Coronary artery (tissue), 2 donors: ENCODE measurements at places on chromosomes 7 and 10.

DNA sequence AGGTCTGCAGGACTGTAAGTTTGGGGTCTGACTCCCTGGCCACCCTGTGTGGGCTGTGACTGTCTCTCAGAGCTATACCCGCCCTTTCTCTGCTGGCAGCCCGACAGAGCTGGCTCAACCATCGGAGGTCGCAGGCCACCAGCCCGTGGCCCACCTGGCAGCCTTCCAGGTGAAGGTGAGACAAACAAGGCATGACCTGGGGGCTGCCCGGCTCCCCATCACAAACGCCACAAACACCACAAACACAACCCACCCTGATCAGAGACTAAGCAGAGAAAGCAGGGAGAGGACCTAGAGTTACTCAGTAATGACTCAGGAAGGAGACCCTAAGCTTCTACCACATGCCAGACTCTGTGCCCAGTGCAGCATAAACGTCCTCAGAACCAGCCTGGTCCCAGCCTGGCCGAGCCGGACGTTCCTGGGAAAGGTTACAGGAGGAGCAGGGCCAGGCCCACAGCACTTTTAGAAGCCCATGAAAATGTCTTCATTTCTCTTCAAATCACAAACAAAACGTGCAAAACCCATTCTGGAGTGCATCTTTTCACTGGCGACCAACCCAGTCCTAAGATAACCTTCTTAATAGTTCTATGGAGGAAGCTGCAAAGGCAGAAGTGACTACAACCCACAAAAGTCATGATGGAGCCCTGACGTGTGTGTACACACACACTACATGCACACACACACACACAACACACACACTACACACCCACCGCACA is 66.8 kb downstream of the MKI67 start:
- peak; percentile 72 for DNase-seq

GRCh38 chr10:99368646-99369045 is 39.5 kb downstream of the CNNM1 start:
- DNase-seq, result no peak

- no peak for DNase-seq
Measured at GRCh38 chr7:6123843-6124242, 92.7 kb downstream of the ANKRD61 start.

DNA sequence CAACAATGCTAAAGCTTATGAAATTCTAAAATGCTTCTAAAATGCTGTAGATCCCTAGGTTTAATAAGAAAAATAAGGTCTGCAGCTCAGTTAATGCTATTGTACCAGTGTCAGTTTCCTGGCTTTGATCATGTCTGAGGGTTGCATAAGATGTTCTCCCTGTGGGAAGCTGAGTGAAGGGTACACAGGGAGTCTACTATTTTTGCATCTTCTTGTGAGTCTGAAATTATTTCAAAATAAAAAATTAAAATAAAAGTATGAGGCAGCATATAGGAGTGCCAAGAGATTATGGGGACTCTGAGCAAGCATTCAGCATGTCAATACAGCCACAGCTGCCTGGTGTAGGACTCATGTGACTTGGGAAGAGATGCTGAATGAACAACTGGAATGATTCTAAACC is 14.7 kb downstream of the CHST15 start:
- no peak for DNase-seq

GRCh38 chr10:95346715-95347401 is 56.1 kb upstream of the PDLIM1 start:
- no peak for DNase-seq

DNA sequence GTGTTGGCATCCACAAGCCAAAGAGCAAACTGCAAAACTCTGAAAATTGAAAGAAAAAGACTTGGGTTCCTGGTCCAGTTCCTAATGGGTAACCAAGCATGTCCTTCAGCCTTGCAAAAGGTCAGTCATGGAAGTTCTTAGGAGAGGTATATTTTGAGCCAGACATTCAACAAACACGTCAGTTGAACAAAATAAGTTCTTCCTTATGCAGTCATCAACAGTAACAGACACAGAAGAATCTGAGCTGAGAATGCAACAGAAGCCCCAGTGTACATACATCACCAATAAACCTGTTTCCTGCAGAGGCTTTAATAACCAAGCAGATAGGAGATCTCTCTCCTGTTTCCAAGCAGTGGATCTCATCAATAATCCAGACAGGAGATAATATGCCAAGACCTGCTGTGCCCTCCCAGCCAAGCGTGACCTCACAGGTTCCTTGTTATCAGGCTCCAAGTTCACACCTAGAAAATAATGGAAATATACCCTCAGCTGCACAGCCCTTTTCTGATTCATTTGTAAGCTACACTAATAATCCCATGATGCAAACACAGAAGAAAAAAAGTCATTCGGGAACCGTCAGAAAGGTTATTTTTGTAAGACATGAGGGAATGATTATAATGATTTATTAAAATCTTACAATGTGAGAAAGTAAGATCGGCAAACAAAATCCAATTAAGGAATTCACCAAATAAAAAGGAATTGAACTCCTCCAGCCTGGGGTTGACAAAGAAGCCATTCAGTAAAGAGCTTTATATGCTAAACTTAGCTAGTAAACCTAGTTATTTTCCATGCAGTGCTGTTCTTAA is 90.7 kb downstream of the DGKI start:
- no peak for DNase-seq

- DNase-seq, result peak; percentile 59
Measured at GRCh38 chr7:142795339-142795863, 24.6 kb downstream of the PRSS2 start.

- no peak for DNase-seq
Measured at GRCh38 chr10:34195364-34196057, 619.6 kb downstream of the PARD3 start.

- DNase-seq, result no peak
Measured at GRCh38 chr10:3762309-3762708, 22.7 kb downstream of the KLF6 start.

DNA sequence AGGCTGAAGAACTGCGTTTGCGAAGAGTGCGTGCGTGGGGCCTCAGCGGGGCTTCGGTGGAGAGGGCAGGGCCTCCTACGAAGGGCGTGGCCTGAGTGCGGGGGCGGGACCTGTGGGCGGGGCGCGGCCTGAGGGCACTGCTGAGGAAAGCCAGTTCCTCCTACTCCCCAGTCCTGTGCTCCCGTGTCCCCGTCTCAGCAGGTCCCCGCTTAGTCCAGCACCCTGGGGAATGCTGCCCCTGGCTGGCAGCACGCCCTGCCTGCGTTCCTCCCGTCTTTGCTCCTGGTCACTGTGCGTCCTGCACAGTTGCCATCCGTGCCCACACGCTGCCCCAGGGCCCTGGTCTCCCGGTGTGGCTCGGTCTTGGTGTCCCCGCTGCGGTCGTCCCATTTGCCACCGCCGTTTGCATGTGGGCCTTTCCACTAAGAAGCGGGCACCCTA is 177.1 kb downstream of the ZNF248 start:
- DNase-seq, result no peak

DNA sequence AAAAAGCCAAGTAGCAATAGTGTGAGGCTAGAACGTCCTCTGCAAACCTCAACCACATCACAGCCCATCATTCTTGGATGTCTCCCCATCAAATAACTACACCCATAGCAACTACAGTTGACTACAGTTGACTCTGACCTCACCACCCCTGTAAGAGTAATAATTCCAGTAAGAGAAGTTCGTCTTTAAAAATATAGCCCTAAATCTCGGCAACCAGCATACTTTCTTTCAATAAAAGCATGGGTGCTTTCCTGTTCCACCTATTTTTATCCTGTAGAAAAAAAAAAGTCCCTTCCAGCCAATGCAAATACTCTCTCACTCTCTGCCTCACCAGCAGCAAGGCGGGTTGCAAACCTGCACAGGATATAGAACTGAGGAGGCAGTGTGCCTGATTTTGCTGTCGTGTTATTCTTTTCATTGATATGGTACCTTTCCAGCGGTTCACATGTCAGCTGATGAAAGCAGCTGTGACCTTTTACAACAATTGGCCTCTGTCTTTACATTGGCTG is 187.5 kb upstream of the NFE2L3 start:
- DNase-seq, result no peak

GRCh38 chr7:134623193-134623592 is 23.5 kb upstream of the BPGM start:
- DNase-seq, result no peak

GRCh38 chr7:497946-498655 is 21.5 kb downstream of the PDGFA start:
- DNase-seq, result no peak

- no peak for DNase-seq
Measured at GRCh38 chr7:117259615-117260014, 63.2 kb downstream of the WNT2 start.

GRCh38 chr7:50266635-50267386 is 37.7 kb upstream of the IKZF1 start:
- no peak for DNase-seq

DNA sequence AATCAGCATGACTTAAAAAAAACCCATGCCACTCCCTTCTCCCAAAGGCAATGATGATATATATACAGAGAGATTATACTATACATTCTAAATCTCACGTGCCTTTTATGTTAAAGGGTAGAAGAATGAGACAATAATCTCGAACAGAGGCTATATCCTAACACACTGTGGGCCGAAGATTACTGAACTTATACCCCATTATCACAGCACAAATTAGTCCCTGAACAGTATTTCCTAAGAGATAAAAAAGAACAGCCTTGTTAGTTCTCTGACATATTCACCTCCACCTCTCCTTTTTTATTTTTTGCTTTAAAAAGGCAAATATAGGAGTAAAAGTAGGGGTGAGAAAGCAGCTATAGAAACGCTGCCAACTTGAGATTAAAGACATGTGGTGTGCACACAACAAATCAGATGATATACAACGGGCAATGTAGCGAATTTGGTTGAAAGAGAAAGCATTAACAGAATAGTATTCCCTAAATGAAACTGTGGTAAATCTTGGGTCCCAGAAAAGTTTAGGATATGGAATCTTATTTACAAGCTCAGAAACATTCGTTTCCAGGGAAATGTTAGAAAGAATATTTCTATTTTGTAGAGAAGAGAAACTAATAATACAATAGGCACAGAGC is 69.5 kb downstream of the JMJD1C start:
- no peak for DNase-seq

DNA sequence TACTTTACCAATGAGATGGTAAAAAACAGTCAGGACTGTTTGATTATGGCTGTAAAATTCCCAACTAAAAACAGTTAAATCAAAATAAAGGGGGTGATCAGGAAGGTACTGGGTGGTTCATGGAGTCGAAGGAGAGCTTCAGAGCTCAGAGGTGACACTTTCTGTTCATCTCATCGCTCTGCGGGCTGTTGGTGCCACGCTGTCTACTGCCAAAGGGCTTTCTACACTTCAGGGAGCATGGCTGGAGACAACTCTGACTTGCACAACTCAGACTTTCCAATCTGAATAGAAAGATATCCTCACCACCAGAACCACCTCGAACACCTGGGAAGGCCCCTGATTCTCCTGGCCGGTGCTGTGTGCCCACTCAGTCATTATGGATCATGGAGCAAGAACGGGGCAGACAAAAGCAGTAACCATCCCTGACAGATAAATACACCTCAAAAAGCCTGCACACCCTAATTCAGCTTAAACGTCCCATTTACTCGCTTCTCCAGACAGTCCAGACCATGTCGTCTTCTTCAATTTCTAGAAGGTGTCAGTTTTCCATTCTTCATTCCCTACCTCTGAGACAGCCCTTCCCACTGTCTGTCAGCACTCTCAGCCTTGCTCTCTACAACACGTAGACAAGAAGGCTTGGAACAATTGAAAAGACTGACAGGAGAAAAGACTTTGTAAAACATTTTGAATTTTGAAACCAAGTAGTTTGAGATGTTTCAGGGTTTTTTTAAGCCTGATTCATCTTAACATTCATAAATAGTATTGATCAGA is 348.7 kb upstream of the NFE2L3 start:
- no peak for DNase-seq

GRCh38 chr10:34824870-34825269 is 9.8 kb upstream of the PARD3 start:
- DNase-seq, result no peak

GRCh38 chr10:126454045-126454751 is 65.9 kb upstream of the ADAM12 start:
- no peak for DNase-seq

- no peak for DNase-seq
Measured at GRCh38 chr10:124909563-124909962, 32.4 kb upstream of the ZRANB1 start.

DNA sequence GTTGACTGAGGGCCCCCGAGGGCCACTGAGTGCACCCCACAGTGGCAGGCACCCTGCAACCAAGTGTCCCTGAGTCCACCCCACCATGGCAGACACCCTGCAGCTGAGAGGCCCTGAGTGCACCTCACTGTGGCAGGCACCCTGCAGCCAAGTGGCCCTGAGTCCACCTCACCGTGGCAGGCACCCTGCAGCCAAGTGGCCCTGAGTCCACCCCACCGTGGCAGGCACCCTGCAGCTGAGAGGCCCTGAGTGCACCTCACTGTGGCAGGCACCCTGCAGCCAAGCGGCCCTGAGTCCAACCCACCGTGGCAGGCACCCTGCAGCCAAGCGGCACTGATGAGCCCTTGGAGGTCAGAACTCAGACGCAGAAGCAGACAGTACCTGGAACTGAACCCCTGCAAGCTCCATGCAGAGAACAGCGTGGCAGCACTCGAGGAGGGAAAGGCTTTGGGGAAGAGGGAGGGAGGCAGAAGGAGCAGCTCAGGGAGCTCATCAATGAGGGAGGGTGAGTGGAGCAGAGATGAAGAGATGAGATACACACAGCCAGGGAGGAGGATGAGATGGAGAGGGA is 156.5 kb downstream of the WDR37 start:
- no peak for DNase-seq

DNA sequence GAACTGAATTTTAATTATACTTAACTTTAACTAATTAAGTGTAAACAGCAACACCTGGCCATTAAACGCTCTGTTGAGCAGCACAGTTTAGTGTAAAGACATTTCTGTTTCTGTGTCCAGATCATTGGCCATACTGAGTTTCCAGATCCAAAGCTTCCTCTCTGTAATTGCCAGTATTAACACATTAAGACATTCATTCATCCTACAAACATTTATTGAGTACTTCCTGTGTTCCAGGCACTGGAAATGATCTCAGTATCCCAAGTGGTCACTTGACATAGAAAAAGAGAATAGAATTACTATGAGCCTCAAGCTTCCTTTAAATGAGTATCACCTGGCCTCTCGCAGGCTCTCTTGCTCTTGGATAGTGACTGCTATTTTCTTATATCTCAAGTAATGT is 618.1 kb downstream of the SORCS3 start:
- DNase-seq, result no peak

GRCh38 chr7:98617051-98617959 is at the start of gene NPTX2:
TSS of gene NPTX2 (plus strand) at chr7:98617285. CDS start at chr7:98617462, 177 bp downstream.
- no peak for DNase-seq

- DNase-seq, result peak; percentile 92
Measured at GRCh38 chr7:159068488-159068811, 76.2 kb downstream of the VIPR2 start.

GRCh38 chr10:124605001-124605370 is 139.2 kb downstream of the FAM53B start:
- DNase-seq, result no peak

GRCh38 chr7:96287132-96287531 is 34.8 kb downstream of the SLC25A13 start:
- no peak for DNase-seq

DNA sequence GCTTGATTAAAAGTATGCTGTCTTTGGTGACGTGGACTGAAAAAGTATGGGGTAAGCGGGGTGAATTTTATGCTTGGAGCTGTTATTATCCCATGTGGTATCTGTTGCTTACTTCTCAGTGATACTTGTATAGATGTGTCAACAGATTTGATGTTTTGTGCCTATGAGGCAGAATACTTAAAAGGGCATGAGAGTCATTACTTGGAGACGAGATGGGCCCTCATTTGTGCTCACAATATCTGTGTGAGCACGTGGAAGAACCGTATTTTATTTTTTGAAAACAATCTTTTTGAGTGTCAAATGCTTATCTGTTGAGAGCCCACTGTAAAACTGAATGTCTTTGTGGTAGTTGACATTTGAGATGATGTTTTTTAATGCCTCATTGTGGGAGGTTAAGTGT is 281.9 kb downstream of the EXOC4 start:
- DNase-seq, result no peak
